ENCODE measurements at places on chromosomes 2 and 18. TPM values are rescaled to one million over a fixed set of nuclear protein-coding genes. Genes with fewer than 3 reads are reported as not detected.
A peak's percentile ranks its signal among the peaks of the same experiment; 100 is the strongest.

Gene CYP26B1
- total RNA-seq = 1.5 TPM

GRCh38 chr2:22487541-22487940 is 897.4 kb upstream of the KLHL29 start:
- no peaks in the 10 kb centered on the region for H3K4me1 ChIP-seq
- H3K4me3 ChIP-seq = no peak overlapping the region
- no peak overlapping the region for H3K27ac ChIP-seq
- DNase-seq = no peak
- no peaks in the 10 kb centered on the region for H3K27me3 ChIP-seq
- no peaks in the 10 kb centered on the region for H3K36me3 ChIP-seq

Gene RESP18
- not detected for total RNA-seq

Gene FZD7
- 35.2 TPM for total RNA-seq

Gene SNORC
- total RNA-seq = 1.0 TPM

- H3K27ac ChIP-seq = no peak within 1 kb of the TSS
- DNase-seq = no peak
- peaks cover 25% of the 10 kb centered on the region for H3K4me1 ChIP-seq
- H3K27me3 ChIP-seq = peaks cover 76% of the 10 kb centered on the region
Observed at GRCh38 chr2:106885971-106886915, at the start of gene ST6GAL2. Gene ST6GAL2, minus strand, starts transcription at chr2:106886167. Its CDS starts 42,190 bp downstream, at chr2:106843977.

Gene SERPINB8
- total RNA-seq = 2.3 TPM

DNA sequence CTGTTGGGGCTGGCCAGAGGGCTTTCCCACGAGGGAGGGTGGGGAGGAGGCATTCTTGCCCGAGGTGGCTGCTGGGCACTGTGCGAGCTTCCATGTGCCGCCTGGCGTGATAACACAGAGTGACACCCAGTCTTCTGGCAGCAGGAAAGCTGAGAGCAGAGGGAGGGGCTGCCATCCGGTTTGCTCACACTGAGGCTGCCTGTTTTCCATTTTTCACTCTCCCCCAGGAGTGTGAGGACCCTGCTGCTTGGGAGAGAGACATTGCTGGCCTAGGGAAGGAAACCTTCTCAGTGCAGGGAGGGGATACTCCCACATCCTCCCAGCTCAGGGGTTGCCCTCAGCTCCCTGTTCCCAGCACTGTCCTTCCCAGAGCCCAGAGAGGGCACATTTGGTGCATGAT is 73.1 kb downstream of the INHBB start:
- H3K4me1 ChIP-seq = peaks cover 10% of the 10 kb centered on the region
- DNase-seq = peak; percentile 59
- H3K27me3 ChIP-seq = peaks cover 39% of the 10 kb centered on the region
- H3K36me3 ChIP-seq = no peaks in the 10 kb centered on the region

- no peak overlapping the region for H3K4me3 ChIP-seq
- peaks cover 8% of the 10 kb centered on the region for H3K27me3 ChIP-seq
- no peak overlapping the region for H3K27ac ChIP-seq
- H3K4me1 ChIP-seq = no peaks in the 10 kb centered on the region
- no peak for DNase-seq
Observed at GRCh38 chr2:25187729-25188350, 19.5 kb upstream of the POMC start.

GRCh38 chr2:172252154-172252553 is 149.5 kb upstream of the DLX2 start:
- H3K27ac ChIP-seq = peak overlapping the region; percentile 80
- DNase-seq = peak; percentile 71
- H3K27me3 ChIP-seq = no peaks in the 10 kb centered on the region

- H3K4me1 ChIP-seq = peaks cover 23% of the 10 kb centered on the region
- no peak overlapping the region for H3K27ac ChIP-seq
- no peak overlapping the region for H3K4me3 ChIP-seq
- no peaks in the 10 kb centered on the region for H3K36me3 ChIP-seq
- H3K27me3 ChIP-seq = no peaks in the 10 kb centered on the region
Observed at GRCh38 chr2:204971206-204971907, 426.1 kb downstream of the PARD3B start.

DNA sequence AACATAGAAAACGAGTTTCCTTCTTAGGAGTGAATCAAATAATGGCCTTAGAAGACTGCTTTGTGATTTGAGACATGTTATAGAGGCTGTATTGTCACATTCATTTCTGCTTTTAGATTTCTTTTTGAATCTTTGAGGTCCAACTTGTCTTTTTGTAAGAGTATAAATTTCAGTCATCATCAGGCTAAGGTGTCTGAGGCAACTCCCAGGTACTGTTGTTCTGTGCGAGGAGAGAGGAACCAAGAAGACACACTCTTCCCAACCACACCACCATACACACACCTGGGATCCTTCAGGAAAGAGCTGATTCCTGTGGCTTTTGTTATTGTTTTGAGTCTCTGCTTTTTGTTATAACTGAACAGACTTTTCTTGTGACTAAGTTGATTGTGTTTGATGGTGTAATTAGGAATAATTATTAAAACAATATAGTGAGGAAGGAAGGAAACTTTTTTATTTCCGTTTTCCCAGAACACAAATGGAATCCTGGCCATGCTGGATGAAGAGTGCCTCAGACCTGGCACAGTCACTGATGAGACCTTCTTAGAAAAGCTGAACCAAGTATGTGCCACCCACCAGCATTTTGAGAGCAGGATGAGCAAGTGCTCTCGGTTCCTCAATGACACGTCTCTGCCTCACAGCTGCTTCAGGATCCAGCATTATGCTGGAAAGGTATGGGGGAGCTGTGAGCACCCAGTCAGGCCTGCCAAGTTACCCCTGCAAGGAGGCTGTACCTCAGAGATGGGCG is 140.4 kb downstream of the MYO1B start:
- H3K27me3 ChIP-seq = no peaks in the 10 kb centered on the region
- no peak overlapping the region for H3K4me3 ChIP-seq
- DNase-seq = no peak
- H3K4me1 ChIP-seq = peaks cover 27% of the 10 kb centered on the region
- H3K27ac ChIP-seq = peak overlapping the region; percentile 67

DNA sequence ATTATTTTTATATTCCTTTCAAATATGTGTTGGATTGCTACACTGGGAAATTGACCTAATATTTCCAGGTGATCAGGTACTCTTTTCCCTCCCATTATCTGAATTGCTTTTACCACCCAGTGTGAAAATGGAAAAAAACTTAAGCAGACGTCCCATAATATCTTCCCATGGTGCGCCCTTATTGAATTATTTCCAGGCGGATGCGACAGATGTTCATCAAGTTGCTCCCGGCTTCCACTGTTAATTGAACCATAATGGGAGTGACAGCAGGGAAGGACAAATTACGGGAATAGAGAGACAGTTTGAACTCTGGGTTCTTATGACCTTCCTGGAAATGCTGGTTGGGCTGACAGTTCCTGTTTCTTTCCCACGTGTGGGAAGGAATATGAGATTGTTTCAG is 93.3 kb downstream of the THSD7B start:
- no peak for DNase-seq
- no peak overlapping the region for H3K4me3 ChIP-seq
- H3K4me1 ChIP-seq = no peaks in the 10 kb centered on the region

DNA sequence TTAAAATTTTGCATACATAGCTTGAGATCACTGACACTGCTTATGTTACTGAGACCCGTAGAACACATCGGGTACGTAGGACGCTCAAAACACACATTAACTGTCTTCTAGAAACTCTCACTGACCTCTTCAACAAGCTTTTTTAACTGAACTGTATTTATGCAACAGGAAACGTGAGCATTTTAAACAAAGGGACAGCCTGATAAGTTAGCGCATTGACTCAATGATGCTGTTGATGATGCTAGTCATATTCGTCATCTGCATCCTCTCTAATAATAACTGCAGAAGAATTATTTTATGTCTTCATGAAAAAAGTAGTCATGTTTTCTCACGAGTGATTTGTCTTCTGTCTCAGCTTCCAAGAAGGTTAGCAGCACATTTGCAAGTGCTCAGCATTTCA is 824.0 kb downstream of the DCDC2C start:
- H3K36me3 ChIP-seq = no peaks in the 10 kb centered on the region
- H3K4me1 ChIP-seq = no peaks in the 10 kb centered on the region
- H3K27ac ChIP-seq = no peak overlapping the region
- H3K27me3 ChIP-seq = no peaks in the 10 kb centered on the region

DNA sequence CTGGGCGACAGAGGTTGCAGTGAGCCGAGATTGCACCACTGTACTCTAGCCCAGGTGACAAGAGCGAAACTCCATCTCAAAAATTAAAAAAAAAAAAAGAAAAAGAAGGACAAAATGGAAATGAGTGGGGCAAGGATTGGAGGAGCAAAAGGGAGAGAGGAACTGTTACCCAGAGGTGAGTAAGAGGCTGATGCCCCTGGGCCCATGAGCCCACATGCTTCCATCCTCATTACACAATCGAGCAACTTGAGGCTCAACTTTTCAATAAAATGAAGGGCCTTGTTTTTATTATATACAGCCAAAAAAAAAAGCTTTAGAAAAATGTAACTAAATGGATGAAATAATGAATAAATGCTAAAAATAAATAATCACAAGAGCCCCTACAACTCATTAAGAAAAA is 91.7 kb upstream of the YWHAQ start:
- H3K4me1 ChIP-seq = no peaks in the 10 kb centered on the region
- no peak overlapping the region for H3K4me3 ChIP-seq
- no peak overlapping the region for H3K27ac ChIP-seq

Gene VAMP5
- total RNA-seq = 47.3 TPM

Data from left ventricle myocardium inferior (tissue), 1 donor.